Liver (tissue), 10 donors: ENCODE measurements at places on chromosomes 11 and 22. TPM values are rescaled to one million over a fixed set of nuclear protein-coding genes. Genes with fewer than 3 reads are reported as not detected.
A peak's percentile ranks its signal among the peaks of the same experiment; 100 is the strongest.

DNA sequence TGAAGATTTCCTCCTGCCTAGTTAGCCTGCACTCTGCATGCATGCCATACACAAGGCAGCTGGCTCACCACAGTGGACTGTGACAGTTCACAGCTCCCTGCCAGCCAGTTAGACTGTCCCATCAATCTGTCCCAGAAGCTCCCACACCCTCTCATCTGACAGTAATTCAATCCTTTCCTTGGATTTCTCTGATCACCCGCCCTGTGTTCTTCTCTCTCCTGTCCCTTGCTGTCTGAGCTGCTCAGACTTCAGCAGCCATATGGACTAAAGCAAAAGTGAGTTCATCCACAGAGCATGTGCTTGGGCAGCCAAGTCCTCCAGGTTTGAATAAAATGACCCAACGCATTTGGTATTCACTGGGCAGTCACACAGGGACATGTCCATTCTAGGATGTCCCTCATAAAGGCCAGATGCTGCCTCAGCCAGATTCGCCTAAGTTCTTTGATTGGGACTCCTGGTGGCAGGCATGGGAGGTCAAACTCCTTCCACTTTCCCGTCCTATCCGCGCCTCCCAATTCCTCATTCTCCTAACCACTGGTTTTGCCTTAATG, 54.5 kb upstream of the ZBTB44 start:
- DNase-seq = no peak

DNA sequence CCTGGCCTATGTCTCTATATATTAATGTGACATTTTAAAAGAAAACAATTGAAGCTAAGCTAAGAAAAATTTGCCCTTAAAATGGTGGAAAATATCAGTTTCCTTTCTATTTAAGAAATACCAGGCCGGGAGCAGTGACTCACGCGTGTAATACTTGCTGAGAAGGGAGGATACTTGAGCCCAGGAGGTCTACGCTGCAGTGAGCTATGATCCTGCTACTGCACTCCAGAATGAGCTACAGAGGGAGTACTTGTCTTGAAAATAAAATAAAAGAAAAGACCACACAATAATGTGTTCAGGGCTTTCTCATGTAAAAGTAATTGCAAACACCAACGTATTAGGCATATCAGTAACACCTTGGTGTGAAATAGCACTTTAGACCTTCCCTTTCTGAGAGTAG, 1.4 kb upstream of the PRSS23 start:
- DNase-seq = no peak

Gene KRTAP5-9
- polyA plus RNA-seq = 0.06 TPM

DNA sequence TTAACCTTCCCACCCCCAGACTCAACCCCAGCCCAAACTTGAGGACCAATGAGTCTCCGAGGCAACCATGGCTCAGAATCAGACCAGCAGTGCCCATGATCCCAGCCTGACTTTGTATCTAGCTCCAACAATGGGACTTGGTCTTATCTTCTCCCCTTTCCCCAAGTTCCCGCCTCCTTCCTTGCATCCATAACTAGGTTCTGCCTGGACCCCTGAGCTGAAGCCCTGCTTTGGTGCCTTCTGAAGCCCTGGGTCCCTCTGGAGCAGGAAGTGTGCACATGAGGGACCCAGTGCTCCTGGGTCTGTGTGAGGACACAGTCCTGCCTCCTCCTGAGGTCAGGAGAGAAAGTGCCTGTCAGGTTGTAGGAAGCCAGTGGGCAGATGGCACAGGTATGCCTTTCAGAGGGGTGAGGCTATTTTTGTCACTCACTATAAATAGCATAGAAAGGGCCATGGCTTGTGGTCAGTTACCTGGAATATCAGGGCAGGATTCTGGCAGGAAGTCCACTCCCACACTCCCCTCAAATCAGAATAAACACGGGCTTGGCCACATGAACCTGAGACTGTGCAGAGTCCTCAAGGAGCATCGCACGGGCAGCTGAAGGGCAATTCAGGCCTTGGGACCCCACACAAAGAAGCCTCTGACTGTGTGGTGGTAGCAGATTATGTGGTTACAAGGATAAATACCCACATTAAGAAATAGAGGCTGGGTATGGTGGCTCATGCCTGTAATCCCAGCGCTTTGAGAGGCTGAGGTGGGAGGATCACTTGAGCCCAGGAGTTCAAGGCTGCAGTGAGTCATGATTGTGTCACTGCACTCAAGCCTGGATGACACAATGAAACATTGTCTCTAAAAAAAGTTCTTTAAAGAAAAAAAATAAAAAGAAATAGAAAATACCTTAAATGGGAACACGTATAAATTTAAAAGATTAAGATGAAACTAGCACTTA, 27.4 kb downstream of the RCN1 start:
- no peak for DNase-seq

Gene CHRNA10
- 0.10 TPM for polyA plus RNA-seq

DNA sequence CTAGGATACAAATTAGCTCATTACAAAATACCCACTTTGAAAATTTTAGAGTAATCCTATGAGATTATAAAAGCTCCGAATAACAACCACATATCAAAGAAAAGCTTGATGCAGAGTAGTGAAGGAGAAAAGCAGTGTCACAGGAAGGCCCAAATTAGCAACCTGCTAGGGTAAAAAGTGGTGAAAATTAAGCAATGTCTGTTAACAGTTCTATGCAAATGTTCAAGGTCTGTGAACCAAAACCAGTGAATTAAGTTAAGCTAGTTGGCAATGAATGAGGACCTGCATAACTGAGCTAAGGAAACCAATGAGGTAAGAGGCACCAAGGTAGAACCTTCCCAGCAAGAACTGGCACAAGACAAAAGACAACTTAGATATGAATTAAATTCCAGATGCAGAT, 29.6 kb downstream of the PRDM10 start:
- DNase-seq = no peak

Gene MMP8
- polyA plus RNA-seq = 0.55 TPM

- no peak for DNase-seq
These were observed 603 bp upstream of the PDGFB start for GRCh38 chr22:39245130-39246039.

DNA sequence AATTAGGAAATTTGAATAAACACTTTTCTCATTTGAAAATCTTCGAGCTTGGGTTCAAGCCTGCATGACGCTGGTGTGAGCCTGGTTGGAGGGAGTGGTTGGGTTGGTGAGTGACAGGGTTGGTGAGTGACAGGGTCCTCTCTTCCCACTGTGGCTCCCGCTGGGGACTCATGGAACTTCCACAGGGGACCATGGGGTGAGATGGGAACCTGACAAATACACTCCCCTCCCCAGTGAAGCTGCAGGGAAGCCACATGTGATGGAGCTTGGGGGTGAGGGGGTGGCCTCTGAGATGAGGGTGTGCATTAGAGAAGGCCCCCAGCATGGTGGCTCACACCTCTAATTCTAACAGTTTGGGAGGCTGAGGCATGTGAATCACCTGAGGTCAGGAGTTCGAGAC, 66.8 kb downstream of the RTL6 start:
- no peak for DNase-seq

Gene CBY1
- 14.9 TPM for polyA plus RNA-seq

DNA sequence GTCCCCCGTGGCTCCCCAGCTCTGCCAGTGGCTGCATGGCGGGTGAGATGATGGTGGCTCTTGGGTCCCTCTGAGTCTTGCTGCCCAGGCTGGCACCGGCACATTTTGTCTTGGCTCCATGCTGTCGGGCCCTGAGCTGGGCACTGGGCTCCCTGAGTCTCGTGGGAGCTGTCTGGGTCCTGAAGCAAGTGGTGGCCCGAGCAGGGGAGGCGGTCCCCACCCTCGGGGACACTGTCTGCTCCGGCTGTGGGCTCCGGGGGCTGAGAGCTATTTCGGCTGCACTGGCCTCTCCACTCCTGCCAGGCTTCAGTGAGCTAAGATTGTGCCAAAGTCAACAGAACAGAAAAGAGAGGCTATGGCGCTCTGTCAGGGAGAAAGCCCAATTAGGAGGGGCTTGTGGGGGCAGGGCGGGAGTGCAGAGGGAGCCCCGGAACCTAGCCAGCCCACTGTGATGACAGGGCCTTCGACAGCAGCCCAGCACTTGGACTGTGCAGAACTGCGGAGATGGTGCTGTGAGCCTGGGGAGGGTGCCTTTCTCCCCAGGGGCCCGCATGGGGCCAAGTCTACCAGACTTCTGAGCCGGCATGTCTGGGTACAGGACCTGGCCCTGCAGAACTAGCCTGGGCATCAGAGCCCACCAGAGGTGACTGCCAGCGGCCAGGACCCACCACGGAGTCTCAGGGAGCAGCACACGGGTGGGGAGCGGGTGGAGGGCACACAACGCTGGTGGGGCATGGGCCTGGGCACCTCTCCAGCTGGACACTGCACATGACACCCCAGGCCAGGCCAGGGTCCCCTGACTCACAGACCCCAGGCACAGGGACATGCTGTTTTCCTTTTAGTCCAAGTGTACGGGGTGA, 38.0 kb downstream of the RTN4R start:
- no peak for DNase-seq

DNA sequence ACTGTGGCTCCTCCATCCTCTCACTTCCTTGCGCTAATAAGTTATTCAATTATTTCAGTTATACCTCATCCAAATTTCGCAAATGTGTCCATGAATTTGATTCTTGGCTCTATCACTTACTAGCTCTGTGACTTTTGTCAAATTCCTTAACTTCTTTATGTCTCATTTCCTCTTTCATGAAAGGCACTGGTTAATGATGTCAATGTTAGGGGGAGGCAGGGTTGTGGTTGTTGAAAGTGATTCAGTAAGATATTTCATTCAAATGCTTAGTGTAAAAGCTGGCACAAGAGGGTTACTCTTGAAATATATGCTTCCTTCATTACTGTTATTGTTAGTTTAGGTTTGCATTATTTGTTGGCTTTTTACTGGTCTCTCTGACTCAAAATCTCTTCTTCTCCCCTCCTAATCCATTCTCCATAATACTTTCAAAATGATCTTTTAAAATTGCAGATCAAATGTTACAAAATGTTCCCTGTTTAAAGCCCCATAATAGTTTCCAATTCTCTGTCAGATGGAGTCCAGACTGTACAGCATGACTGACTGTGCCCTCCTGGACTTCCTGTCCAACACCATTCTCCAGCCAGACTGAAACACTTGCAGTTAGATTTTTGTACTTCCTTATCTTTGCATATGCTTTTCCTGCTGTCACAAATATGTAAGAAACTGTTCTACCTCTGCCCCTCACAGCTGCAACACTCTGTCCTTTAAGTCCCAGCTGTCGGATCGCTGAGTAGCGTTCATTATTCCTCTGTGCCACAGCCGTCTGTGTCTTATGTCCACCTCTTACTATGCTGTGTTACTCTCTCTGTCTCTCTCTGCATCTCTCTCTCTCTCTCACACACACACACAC, 510.6 kb upstream of the RAG2 start:
- DNase-seq = no peak

Gene DENND6B
- 1.0 TPM for polyA plus RNA-seq

DNA sequence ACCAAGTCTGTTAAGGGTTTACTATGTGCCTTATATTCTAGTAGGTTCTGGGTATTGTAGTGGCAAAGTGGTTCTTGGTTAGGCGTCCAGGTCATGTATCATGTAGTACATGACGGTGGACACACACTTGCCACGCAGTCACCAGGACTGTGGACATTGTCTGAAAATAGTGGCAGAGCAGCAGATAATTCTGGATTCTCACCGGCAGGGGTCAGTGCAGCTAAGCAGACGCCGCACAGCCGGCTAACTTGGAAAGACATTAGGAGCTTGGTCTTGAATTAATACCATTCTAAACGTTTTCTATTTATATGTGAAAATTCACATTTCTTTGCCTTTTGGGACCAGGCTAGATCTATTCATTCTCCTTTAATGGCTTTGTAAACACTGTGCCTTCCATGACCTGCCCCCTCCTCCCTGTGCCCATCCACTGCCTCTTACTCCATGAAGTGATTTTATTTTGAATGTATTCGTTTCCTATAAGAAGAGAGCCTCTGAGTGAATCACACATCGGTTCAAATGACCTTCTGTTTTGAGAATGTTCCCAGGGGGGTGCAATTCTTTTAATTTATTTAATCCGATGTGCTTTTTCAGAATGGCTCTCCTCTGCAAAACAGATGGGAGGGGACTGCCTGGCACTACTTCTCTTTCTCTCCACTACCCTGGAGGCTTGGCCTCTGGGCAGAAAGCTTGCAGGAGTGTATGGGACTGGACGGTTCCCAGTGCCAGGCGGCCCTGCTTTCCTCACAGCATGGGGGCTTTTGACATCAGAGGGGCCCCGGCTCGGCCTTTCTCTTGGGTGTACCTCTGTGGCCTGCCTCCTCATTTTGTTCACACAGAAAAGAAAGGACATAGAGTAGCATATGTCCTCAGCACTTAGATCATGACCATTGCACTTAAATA, 378.0 kb downstream of the NTM start:
- peak; percentile 54 for DNase-seq

- no peak for DNase-seq
These were observed 176.9 kb downstream of the FAT3 start for GRCh38 chr11:92401520-92401919.

Gene FGF19
- polyA plus RNA-seq = 0.09 TPM

DNA sequence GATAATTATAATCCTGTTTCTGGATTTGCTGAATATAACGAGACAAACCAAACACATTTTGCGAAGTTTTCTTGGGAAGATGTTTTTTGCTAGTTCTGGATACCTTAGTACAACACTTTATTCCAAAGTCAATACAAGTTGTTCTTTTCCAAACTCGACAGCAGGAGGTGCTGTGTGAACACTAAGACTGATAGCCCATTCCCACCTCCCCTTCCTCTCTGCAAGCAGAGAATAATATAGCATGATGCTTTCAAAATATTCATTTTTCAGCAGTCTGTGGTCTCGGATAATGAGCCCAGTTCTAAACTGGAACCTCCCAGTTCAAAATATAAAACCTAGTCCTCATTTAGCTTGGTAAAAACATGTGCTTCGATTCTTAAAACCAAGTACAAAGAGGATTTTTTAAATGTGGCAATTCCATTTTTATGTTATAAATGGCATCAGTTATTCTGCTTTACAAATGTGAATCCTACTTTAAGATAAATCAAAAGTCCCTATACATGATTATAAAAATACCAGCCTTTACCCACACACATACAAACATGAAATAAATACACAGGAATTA, 129.1 kb downstream of the DCDC1 start:
- DNase-seq = no peak

GRCh38 chr11:76795290-76795935, 12.3 kb downstream of the TSKU start:
- DNase-seq = no peak

Gene GUCY1A2
- 0.57 TPM for polyA plus RNA-seq

GRCh38 chr11:128412847-128413791, 174.2 kb downstream of the ETS1 start:
- no peak for DNase-seq

DNA sequence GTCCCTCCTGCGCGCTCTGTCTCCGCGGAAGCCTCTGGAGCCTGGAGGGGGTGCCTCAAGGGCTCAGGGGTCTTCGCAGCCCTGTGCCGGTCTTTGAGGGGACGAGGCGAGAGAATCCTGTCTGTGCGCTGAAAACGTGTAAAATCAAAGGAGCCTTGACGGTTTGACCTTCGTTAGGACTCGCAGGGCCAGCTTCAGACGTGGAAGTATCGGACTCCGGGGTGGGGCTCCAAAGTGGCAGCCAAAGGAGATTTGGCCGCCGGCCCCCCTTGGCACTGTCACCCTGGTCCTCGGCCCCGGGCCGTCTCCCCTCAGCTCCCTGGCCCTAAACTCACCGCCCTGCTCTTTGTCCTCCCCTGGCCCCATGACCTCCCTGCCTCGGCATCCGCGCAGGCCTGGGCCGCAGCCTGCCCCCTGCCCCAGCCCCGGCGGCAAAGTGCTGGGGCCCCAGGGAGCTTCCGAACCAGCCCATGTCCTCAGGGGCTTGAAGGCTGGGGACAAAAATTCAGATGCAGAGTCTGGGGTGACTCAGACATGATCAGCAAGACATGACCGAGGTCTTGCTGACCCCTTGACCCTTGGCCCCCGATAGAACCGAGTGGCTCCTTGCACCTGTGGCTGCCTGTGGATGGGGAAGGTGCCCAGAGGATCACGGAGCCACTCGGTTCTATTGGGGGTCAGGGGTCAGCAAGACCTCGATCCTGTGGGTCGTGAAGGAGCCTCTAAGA, 6.9 kb upstream of the PHRF1 start:
- no peak for DNase-seq
